ENCODE measurements at places on chromosomes 6 and 20.

DNA sequence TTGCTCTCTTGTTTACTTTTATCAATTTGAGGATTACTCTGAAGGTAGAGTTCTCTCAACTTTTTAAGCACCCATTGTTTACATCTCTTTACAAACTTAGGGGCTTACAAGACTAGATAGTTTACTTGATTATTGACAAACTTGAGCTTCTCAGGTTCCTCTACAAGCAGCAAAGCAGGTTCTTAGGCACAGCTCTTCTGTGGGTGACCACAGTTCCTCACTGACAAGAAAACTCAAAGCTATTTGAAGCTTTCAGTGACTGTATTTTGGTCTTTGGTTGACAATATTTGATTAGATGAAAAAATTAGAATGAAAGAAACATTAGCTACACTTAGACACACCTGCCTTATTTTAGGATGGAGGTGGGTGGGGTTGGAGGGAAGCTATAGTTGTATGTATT lies 327.3 kb upstream of the RUNX2 start:
- no peak for DNase-seq

GRCh38 chr6:1412901-1413300 lies 23.5 kb downstream of the FOXF2 start:
- no peak for DNase-seq

DNA sequence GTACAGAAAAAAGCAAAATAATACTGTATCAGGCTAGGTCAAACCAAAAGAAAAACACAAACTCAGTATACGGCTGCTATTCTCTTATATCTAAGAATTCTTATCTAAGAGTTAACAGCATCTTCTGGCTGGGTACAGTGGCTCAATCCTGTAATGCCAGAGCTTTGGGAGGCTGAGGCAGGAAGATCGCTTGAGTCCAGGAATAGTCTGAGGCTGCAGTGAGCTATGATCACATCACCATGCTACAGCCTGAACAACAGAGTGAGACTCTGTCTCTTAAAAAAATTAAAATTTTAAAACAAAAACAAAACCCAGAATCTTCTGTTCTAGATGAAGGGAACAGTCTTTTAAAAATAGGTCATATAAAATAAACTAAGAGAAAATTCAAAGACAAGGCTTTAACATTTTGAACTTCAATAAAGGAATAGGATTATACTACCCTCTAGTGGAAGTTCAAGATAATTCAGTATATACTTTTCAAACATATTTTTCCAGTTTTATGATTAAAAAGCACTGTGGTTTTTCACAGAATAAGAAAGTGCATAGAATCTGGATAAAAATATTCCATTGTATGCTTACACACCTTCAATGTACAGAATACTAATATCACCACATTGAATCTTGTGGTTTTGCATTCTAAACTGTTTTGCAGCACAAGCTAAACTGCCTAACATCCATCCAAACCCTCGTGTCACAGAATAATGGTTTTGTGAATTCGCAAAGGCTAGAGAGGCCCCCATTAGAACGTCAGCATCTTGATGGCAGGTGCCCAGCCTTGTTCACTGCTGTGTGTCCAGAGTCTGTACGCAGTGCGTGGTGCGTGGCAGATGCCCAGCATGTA lies 39.3 kb downstream of the DTNBP1 start:
- DNase-seq = no peak

- DNase-seq = peak; percentile 99
Observed at GRCh38 chr20:34558320-34559218, at the start of gene MAP1LC3A. MAP1LC3A (plus strand) TSS chr20:34558718; CDS start chr20:34558869, 151 bp downstream.

DNA sequence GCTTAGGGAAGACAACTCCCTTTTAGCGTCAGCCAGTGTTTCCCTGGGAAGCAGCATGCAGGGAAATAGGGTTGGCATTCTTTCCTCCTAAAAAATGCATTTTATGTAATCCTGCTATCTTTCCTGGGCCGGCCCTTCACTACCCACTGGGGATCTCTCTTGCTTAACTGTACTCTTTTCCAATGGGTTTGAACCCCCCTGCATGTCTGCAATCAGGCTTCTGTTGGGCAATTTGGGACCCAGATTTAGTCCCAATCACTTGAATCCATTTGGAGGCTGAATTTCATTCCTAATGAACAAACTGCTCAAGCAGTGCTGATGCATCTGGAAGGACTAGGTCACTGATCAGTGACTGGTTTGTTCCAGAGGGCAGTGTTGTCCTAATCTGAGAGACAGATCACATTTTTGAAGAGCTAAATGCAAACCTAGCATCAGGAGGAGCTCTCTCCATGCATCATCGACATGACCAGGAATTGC lies 152.0 kb downstream of the TSHZ2 start:
- DNase-seq = no peak

Measured in AG08396 (cell line).